ENCODE measurements at places on chromosomes 5 and 9. TPM values are rescaled to one million over a fixed set of nuclear protein-coding genes. Genes with fewer than 3 reads are reported as not detected.

Gene UGCG
- 68.0 TPM for polyA plus RNA-seq

Gene MEGF10
- 1.7 TPM for polyA plus RNA-seq

DNA sequence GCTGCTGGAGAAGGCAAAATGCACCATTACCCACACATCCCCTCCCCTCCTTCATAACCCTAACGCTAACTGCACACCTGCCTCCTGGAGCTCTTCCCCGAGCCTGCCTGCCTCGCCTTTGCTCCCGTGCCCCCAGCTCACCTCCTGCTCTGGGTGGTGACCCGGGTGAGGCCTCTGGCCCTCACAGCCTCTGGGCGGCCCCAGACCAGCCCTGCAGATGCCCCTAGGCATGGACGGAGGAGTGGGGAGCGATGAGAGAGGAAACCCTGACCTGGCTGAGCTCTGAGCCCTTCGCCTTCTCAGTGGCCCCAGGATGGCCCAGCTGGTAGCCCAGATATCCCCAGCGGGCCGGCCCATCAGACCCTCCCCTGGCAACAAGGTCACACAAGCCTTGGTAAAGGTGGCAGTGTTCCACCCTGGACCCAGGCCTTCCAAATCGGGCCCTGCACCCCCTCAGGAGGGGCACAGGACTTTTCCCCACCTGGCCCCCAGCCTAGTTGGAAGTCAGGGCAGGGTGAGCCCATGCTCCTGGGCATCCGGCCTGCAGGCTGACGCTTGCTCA lies 14.5 kb upstream of the CAMSAP1 start:
- no peak for DNase-seq

DNA sequence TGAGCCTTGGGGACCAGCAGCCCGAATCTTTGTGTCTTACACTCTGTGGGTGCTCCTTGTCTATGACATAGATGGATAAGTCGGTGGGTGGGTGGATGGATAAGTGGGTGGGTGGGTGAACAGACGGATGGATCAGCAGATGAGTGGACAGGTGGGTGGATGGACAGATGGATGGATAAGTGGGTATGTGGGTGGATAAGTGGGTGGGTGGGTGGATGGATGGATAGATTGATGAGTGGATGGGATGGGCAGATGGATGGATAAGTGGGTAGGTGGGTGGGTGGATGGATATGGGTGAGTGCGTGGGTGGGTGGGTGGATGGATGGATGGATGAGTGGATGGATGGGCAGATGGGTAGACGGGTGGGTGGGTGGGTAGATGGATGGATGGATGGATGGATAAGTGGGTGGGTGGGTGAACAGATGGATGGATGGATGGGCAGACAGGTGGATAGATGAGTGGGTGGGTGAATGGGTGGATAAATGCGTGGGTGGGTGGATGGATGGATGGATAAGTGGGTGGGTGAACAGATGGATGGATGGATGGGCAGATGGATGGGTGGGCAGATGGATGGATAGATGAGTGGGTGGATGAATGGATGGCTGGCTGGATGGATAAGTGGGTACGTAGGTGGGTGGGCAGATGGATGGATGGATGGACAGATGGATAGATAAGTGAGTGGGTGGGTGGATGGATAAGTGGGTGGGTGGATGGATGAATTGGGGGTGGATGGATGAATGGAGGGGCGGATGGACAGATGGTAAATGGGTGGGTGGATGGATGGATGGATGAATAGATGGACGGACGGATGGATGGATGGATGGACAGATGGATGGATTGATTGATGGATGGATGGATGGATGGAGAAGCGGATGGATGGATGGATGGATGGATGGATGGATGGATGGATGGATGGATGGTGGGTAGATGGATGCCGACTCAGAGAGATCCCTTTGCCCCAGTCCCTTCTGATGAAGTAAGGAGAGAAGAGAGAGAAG lies 121.2 kb downstream of the VAV2 start:
- DNase-seq: no peak

DNA sequence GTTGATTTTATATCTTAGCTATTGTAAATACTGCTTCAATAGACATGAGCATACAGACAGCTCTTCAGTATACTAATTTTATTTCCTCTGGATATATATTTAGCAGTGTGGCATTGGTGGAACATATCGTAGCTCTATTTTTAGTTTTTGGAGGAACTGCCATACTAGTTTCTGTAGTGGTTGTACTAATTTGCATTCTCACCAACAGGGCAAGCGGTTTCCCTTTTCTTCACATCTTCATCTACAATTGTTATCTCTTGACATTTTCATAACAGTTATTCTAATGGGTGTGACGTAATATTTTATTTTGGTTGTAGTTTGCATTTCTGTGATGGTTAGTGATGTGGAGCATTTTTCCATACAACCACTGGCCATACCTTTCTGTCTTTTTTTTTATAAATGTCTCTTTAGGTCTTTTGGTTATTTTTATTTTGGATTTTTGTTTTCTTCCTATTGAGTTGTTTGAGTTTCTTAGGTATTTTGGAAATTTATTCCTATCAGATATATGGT lies 32.5 kb downstream of the TAF11L14 start:
- no peak for DNase-seq

DNA sequence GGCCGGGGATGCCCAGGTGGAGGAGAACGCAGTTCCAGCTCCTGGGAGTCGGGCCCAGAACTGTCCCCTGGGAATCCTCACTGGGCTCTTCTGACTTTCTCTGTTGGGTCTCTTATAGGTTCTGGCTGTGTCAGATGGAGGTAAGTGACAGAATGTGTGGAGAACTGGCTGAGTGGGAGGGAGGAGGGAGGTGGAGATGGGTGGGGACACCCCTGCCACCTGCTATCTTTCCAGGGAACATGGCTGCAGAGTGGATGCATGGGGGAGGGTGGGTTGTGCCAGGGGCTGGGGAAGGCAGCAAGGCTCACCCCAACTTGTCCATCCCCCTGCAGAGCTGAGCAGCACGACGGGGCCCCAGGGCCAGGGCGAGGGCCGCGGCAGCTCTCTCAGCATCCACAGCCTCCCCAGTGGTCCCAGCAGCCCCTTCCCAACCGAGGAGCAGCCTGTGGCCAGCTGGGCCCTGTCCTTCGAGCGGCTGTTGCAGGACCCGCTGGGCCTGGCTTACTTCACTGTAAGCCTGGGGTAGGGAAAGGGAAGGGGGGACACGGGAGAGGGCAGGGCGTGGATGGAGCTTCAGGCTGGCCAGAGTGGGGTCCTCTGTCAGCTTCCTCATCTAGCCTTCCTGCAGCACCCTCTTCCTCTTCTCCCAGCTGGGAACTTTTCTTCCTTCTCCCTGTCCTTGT lies 8.3 kb downstream of the RGS14 start:
- peak; percentile 57 for DNase-seq

GRCh38 chr5:74660873-74661272 lies 20.3 kb upstream of the ENC1 start:
- DNase-seq: no peak

DNA sequence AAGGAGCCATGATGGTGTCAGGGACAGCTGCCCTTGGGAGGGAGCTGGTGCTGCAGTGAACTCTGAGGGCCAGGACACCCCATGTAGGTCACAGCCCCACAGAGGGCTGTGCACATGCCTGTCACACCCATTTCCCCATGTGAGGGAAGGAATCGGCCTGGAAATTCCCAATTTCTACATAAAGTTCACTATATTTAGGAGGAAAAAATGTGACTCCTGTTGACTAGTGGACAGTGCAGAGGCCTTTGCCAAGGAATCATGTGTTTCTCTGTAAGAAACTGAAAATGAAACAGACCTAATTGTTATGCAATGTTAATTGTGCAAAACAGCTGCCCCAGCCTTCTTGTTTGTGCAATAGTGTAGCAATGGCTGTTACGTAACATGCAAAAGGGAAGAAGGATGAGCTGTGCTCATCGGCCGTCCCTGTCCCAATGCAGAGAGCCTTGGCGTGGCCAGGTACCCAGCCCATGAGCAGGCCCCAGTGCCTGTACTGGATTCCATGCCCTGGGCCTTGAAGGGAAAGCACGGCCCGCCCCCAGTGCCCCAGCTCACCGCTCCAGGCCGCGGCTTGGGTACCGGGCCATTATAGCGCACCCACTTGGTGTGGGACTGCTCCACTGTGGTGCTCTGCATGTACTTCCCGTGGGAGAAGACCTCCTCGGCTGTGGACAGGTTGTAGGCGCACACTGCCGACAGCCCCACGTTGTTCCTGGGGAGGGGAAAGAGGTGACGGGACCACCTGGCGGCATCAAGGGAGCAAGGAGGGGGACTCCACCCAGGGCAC lies 70.0 kb downstream of the SECISBP2 start:
- peak; percentile 86 for DNase-seq

GRCh38 chr9:99040911-99041582 lies 63.9 kb upstream of the TGFBR1 start:
- DNase-seq: no peak

DNA sequence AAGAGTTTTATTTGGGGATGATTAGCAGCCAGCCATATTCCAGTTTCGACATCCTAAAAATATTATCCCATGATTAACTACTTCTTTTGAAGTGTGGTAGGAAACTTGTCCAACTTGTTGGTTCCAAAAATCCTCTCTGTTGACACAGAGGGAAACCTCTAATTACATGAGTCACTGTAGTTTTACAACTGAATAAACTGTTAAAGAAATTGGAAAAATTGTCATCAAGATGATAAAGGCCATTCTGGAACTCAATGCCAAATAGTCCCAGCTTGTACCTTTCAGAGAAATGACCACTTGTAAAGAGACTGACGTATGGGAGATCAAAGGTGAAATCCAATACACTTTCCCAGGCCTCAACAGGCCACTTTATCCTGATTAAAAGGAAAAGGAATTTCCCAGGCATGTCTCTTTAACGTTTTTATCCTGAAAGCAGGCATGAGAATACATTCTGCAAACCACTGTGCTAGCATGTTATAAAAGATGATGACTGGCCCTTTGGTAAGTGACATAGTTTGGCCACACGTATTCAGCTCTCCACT lies 261.6 kb downstream of the GLIS3 start:
- DNase-seq: no peak

Gene SAXO1
- 0.14 TPM for polyA plus RNA-seq

Gene CCDC180
- polyA plus RNA-seq: 29.4 TPM
